Right atrium auricular region (tissue), 2 donors: ENCODE measurements at places on chromosomes 3 and 15. TPM values are rescaled to one million over a fixed set of nuclear protein-coding genes. Genes with fewer than 3 reads are reported as not detected.

GRCh38 chr3:127568586-127568985, 21.9 kb downstream of the TPRA1 start:
- no peak overlapping the region for H3K27ac ChIP-seq
- no peak overlapping the region for H3K4me3 ChIP-seq
- no peaks in the 10 kb centered on the region for H3K4me1 ChIP-seq

DNA sequence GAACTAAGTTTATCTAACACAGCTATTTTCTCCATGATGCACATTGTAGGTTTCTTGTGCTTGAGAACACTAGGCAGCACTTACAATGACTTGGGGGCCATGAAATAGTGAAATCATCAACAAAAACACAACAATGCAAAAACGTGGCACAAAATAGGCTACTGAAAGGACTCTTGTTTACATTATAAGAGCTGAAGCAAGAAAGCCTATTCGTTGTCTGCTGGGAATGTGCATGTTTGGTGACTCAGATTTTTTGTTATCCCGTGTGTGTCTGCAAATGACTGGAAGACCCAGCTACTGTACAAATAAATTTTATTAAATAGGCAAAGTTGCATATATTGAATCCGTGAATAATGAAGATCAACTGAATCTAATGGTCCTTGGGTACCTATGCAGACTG, 85.0 kb downstream of the TCF12 start:
- DNase-seq, result no peak
- H3K27ac ChIP-seq, result no peak overlapping the region
- no peaks in the 10 kb centered on the region for H3K4me1 ChIP-seq

ABI3BP gene
- 56.3 TPM for total RNA-seq

DNA sequence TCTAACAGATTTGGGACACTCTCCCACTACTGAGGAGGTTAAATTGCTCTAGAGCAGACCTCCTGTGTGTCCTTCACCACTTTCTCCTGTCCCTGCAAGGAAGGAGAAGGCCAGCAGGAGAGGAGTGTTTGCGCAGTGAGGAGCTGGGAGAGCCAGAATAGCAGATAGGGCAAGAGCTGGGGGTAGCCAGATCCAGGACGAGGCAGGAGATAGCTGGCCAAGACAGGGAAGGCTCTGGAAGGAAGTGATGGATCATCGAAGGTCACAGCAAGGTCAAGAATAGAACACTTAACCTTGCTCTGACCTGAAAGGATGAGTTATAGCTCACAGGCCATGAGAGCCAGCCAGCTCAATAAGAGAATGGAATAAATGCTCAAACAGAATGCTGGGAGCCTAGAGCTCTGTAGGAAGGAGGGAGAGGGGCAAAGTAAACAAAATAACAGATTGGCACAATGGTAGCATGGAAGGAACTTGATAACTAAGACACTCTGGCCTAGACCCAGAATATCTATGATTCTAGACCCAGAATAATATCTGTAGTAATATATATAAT, 37.5 kb upstream of the FSIP1 start:
- no peaks in the 10 kb centered on the region for H3K27me3 ChIP-seq
- DNase-seq, result no peak
- no peaks in the 10 kb centered on the region for H3K4me1 ChIP-seq
- no peak overlapping the region for H3K4me3 ChIP-seq

DNA sequence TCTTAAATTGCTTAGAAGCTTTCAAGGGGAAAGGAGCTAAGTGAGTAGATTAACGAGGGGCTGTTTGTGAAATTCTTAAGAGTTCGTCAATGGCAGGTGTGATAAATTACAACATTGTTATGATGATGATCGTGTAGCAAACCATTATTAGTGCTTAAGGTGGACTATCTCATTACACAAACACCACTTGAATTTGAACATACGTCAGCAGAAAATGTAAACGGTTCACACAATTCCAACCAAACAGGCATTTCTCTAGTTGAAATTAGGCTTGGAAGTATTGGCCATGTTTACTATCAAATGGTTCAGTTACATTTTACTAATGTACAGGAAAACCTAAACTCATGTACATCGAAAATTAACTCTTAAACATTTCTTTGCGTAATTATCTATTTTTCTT, 102.8 kb downstream of the PYDC2 start:
- H3K27ac ChIP-seq, result no peak overlapping the region
- no peaks in the 10 kb centered on the region for H3K36me3 ChIP-seq
- no peaks in the 10 kb centered on the region for H3K27me3 ChIP-seq
